ENCODE measurements at places on chromosomes 5 and 9.
A peak's percentile ranks its signal among the peaks of the same experiment; 100 is the strongest.

GRCh38 chr5:173452119-173452905 lies 124.1 kb upstream of the STC2 start:
- DNase-seq = no peak

DNA sequence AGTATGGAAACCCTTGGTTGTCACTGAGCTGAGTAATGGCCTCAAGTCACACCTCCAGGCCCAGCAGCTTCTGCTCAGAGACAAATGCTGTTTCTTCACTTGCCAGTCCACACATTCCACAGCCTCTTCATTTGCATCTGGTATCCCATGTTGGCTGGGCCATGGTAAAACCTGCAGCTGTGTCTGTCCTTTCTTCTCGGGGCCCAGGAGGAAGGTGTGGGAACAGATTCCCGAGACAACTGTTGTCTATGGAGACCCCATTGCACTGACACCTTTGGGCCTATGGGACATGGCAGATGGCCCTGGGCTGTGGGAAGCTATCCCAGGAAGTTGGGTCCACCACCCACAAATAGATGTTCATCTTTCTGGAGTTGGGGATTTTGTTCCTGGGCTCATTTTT lies 85.1 kb downstream of the MACROH2A1 start:
- no peak for DNase-seq

GRCh38 chr5:139843991-139844390 lies 48.4 kb downstream of the PSD2 start:
- no peak for DNase-seq

DNA sequence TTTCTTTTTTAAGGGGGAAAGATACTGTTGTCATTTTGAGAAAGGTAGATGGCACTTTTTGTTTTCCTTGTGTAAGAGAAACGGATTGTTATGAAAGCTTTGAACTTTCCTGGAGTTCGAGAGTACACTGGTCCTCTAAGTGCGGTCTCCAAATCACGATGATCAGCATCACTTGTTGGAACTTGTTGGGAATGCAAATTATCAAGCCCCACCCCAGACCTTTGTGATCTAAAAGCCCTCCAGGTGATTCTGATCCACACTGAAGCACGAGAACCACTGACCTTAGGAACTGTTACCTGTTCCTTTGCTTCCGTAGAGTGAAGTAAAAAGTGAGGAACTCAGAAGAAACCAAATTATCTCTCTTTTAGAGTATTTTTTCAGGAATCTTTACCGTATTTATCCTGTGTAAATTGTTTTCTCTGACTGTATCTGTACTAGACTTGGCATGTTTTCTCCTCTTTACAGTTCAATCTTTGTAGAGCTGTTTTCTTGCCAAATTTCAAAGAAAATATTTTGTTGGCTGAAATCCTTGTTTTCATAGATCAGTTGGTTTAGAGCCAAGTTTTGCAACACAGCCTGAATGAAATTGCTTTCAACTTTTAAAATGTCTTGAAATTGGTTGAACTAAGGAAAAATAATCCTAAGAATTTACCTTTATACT lies 4.0 kb downstream of the MAT2B start:
- no peak for DNase-seq

GRCh38 chr5:59178071-59178470 lies 595.2 kb downstream of the RAB3C start:
- DNase-seq = no peak

- no peak for DNase-seq
Observed at GRCh38 chr9:98807070-98807813, at the start of gene GALNT12. Gene GALNT12, plus strand, starts transcription at chr9:98807670. Its CDS starts 29 bp downstream, at chr9:98807699.

DNA sequence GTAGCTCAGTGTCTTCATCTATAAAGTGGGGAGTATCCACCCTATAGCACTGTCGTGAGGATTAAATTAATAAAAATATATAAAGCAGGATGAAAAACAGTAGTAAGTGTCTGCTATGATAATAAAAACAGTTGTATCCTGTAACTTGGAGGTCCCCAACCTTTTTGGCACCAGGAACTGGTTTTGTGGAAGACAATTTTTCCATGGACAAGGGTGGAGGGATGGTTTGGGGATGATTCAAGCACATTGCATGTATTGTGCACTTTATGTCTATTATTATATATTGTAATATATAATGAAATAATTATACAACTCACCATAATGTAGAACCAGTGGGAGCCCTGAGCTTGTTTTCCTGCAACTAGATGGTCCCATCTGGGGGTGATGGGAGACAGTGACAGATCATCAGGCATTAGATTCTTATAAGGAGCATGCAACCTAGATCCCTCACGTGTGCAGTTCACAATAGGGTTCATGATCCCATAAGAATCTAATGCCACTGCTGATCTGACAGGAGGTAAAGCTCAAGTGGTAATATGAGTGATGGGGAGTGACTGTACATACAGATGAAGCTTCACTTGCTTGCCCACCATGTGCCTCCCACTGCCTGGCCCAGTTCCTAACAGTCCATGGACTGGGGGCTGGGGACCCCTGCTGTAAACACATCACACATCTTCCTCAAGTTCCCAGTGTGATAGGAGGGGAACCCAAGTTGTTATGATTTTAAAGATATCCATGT lies 177.4 kb upstream of the DAPK1 start:
- DNase-seq = no peak

DNA sequence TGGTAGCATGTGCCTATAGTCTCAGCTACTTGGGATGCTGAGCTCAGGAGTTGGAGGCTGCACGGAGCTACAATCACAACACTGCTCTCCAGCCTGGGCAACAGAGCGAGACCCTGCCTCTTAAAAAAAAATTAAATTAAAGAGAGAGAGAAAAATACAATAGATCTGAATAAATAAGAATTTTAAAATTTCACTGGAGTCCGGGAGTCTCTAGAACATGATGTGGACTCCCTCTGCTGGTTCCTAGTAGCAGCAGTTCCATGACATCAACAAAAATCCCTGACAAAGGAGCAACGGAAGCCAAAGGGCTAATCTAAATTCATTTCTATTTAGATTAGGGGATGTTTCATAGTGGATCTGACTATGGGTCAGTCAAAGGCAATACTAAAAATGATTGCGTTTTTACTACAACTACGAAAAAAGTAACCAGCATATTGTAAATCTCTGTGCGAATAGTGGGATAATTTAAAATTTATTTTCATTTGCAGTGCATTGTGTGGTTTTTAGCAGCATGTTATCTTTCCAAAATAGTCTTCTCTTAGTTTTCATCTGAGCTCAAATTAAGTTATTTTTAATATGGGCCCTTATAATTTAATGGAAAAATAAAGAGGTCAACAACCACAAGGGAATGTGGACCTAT lies 6.7 kb downstream of the INIP start:
- DNase-seq = no peak

GRCh38 chr5:98638701-98639100 lies 134.8 kb upstream of the RGMB start:
- DNase-seq = no peak

- DNase-seq = no peak
Observed at GRCh38 chr5:178237431-178238312, 5.1 kb upstream of the PHYKPL start.

DNA sequence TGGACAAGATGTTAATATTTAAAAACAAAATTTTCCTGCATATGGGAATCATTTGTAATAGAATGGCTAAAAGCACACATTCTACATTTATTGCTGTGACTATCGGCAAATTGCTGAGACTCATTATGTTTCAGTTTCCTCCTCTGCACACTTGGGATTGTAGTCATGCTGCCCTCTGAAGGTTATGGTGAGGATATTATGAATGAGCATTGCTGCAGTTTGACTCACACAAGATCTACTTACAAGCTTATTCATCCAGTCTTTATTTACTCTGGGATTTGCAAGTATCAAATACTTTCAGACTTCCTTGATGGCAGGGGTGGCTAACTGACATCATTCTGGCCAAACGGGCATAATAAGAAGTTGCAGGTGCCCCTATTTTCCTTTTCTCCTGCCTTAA lies 9.5 kb upstream of the NFIL3 start:
- peak; percentile 19 for DNase-seq

DNA sequence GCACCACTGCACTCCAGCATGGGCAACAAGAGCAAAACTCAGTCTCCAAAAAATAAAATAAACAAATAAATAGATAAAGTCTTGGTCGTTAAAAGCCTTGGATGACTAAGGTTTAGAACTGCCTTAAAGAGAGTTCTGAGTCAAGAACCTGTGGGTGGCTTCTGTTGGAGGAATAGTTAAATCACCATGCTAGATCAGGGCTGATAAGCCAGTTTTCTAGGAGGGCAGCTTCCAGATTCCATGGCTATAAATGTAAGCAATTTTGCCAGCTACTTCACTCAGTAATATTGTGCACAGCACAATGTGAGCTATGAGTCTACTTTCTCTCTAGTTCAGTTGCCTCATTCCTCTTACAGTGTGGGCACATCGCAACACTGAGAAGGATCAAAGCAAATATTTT lies 242.1 kb upstream of the NUDT12 start:
- no peak for DNase-seq

DNA sequence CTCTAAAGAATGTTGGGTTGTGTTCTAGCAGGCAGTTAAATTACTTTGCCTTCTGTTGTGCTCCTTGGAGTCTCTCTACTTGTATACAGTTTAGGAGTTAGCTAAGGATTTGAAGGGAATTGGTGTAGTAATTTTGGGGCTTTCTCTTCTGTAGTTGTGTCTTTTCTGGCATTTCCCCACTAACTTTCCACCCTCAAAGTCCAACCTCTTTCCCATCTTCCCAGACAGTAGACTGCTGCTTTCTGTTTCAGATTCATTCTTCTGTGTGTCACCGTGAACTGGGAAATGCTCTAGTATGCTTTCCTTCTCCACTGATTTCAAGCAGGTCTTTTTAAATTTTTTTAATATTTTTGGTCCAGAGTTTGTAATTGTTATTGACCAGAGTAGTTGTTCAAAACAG lies 4.5 kb upstream of the ANGPTL2 start:
- no peak for DNase-seq

- DNase-seq = no peak
Observed at GRCh38 chr9:88920645-88921044, 70.6 kb upstream of the S1PR3 start.

- DNase-seq = no peak
Observed at GRCh38 chr5:172678902-172679301, 37.8 kb downstream of the NEURL1B start.

GRCh38 chr5:127351418-127351817 lies 60.8 kb downstream of the MEGF10 start:
- DNase-seq = no peak

- no peak for DNase-seq
Observed at GRCh38 chr5:167447466-167448375, 843.7 kb upstream of the WWC1 start.

DNA sequence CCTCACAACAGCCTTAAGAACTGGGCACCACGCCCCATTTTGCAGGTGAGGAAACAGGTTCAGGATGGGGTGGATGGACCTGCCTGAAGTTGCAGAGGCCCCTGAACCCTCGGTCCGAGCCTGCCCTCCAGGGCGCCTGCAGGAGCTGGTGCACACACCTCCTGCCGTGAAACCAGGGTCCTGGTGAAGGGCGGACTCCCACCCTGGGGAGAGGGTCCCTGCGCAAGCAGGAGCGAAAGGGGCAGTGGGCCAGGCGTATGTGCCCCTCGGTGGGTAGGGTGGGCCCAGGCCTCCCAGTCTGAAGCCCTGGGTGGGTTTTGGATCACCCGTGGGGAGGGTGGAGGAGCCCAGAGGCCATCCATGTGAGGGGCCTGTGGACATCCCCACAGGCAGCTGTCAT lies 37.9 kb downstream of the HK3 start:
- DNase-seq = no peak

DNA sequence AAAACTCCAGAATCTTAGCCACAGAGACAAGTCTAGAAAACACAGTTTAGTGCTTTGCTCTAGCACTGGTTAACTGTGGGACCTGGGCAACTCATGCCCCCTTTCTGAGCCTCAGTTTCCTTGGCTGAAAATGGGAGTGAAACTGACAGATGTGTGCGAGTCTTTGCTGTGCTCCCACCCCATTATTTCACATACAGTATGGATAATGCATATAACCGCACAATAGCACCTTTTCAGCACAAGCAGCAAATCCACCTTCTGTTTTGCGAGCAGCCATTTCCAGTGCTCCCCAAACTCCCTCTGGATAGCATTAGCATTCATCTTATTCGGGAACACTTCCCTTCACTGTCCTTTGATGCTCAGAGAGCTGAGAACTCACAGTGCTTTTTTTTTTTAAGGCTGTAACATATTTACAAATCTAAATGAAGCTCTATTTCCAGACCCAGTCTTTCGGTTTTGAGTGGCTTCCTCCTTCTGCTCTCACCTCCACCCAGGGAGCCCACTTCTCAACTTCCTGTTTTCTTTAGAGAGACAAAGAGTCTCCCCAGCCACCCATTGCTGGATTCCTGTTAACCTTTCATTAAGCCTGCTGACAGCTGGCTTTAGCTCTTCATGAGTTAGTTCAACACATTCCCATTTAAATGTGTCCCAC lies 49.2 kb downstream of the TIMD4 start:
- DNase-seq = no peak

GRCh38 chr9:86907346-86907745 lies 40.0 kb downstream of the GAS1 start:
- no peak for DNase-seq

GRCh38 chr5:147504011-147504410 lies 5.9 kb downstream of the DPYSL3 start:
- no peak for DNase-seq

DNA sequence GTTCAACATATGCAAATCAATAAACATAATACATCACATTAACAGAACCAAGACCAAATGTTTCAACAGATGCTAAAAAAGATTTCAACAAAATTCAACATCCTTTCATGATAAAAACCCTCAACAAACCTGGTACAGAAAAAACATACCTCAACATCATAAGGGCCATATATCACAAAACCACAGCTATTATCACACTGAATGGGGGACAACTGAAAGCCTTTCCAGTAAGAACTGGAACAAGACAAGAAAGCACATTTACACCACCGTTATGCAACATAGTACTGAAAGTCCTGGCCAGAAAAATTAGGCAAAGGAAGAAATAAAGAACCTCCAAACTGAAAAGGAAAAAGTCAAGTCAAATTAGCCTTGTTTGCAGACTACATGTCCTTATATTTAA lies 93.6 kb downstream of the DTWD2 start:
- no peak for DNase-seq

DNA sequence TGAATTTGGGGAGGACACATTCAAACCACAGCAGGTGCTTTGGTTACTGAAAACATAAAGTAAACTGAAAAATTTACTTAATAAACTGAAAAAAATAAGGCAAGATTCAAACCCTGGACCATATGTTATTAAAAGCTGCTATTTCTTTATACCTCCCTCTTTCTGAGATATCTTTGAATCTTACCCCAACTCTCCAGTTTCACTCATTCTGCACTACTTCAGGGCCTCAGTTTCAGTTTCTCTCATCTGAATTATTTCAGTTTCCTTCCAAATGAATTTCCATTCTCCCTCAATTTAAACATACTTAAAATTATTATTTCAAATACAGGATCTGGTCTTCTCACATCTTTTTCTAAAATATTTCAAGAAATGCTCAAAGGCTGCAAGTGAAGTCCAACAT lies 4.9 kb upstream of the OXCT1 start:
- DNase-seq = no peak

DNA sequence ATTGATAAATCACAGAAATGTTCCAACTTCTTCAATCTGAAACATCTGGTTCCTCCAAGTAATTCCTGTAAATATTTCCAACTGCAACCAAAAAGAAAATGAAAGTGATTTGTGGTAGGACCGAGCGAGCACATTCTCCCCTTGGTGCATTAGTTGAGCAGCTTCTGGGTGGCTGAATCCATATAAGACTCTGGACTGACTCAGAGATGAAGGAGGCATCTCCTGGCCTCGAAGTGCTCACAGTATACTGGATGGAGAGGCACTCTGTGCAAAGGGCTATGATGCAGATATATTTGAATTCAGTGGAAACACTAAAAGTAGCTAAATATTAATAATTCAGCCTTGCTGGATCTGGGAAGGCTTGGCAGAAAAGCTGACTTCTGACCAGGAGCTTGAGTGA lies 265.0 kb downstream of the MARCHF11 start:
- no peak for DNase-seq

Measured in GF-D8 (cell line).